PC-3 (cell line): ENCODE measurements at places on chromosomes 1 and 21. TPM values are rescaled to one million over a fixed set of nuclear protein-coding genes. Genes with fewer than 3 reads are reported as not detected.
A peak's percentile ranks its signal among the peaks of the same experiment; 100 is the strongest.

DNA sequence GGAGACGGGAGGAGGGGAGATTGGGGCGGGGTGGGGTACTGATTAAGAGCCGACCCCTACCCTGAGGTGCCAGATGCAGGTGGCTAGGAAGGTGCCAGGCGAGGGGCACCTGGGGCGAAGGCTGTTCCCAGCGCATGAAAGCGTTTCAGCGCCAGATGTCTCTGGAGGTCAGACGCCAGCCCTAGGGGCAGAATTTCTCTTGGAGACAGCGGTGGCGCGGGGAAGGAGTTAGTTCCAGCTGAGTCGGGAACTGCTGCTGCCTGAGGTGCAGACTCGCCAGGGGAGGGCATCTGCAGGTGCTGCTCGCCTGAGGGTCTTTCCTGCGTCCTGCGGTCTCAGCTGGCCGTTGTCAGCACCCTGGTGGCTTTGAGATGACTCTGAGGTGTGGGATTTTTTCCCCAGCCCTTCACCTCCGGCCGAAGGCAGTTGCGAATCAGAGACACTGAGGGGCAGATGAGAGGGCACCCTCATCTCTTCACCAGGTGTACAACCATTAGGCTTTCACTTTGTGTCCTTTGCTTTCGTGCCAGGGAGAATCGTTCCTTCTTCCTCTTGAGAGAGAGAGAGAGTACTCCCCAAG lies 539 bp downstream of the CGN start:
- peak overlapping the region; percentile 84 for H3K4me3 ChIP-seq
- peak overlapping the region; percentile 96 for H3K27ac ChIP-seq
- H3K27me3 ChIP-seq: no peaks in the 10 kb centered on the region

DNA sequence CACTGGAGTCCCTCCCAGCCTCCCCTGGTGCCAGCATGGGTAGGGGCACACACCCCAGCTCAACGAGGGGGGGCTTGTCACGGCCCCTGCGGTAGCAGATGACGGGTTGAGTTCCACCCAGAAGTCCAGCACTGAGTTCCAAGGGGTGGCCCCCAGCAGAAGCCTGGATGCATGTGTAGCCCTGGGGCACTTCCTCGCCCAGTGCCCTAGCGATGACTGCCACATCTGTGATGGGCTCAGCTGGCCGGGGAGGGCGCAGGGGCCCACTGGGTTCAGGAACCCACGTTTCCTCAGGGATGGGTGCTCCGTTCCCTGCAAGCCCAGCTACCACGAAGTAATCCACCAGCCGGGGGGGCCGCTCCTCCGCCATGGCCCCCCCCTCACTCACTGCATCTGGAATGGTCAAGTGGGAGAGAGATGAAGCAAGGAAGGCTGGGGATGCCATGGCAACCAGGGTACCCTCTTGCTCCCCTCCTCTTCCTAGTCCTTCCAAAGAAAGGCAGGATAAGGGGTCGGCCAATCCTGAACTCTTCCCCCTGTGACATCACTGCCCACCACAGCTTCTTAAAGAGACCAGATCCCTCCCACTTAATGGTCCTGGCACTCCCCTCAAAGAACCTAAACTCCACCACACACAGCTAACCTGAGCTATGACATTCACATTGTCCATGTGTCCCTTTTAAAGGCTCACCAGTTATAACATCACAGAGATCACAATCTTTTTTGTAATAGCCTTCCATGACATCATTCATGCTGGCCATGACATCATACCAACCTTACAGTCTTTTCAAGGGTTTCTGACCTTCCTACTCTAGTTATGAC lies 2.3 kb downstream of the DENND4B start:
- peaks cover 13% of the 10 kb centered on the region for H3K4me1 ChIP-seq
- no peaks in the 10 kb centered on the region for H3K27me3 ChIP-seq
- no peak overlapping the region; the same call in 1 of the 2 replicates for H3K4me3 ChIP-seq

Gene GPA33
- total RNA-seq: 0.04 and 0.12 TPM in 2 replicates

- DNase-seq: no peak
- no peaks in the 10 kb centered on the region for H3K4me1 ChIP-seq
- H3K27me3 ChIP-seq: no peaks in the 10 kb centered on the region
- H3K4me3 ChIP-seq: no peak overlapping the region
- H3K36me3 ChIP-seq: no peaks in the 10 kb centered on the region
Measured at GRCh38 chr21:16667395-16667794, 845.4 kb upstream of the CXADR start.

DNA sequence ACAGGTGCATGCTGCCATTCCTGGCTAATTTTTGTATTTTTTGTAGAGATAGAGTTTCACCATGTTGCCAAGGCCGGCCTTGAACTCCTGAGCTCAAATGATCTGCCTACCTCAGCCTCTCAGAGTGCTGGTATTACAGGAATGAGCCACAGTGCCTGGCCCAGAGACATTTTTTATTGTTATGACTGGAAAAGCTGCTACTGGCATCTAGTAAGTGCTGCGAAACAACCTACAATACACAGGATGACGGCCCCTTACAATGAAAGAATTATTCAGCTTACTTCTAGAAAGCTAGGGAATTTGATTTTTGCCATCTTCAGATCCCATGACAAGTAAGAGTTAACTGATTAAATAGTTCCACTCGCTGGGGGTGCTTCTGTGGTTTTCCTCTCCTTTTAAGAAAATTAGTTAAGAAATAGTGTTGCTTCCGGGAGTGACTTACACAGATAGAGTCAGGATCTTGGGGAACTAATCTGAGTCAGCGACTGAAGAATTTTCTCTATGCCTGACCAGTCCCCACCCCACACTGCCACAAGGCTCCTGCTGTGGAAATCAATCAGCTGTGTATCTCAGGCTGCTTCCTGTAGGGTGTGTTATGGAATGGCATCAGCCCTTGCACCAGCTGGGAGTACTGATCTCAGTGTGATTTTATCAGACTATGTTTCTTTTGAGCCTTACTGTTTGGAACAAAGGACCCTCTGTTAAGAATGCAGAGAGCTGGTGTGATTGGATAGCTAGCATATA lies 93.0 kb upstream of the BMP8A start:
- peak overlapping the region; percentile 5; the same call in 1 of the 2 replicates for H3K4me3 ChIP-seq
- H3K36me3 ChIP-seq: no peaks in the 10 kb centered on the region
- peaks cover 53% of the 10 kb centered on the region for H3K4me1 ChIP-seq
- peak; percentile 96 for DNase-seq
- H3K27ac ChIP-seq: peak overlapping the region; percentile 75

Gene ST6GALNAC3
- not detected in 2 replicates for total RNA-seq

GRCh38 chr1:178220094-178220493 lies 126.2 kb downstream of the RASAL2 start:
- peaks cover 13% of the 10 kb centered on the region; the same call in 1 of the 2 replicates for H3K4me1 ChIP-seq
- DNase-seq: peak; percentile 63
- H3K36me3 ChIP-seq: no peaks in the 10 kb centered on the region
- no peak overlapping the region for H3K4me3 ChIP-seq
- peak overlapping the region; percentile 54 for H3K27ac ChIP-seq

DNA sequence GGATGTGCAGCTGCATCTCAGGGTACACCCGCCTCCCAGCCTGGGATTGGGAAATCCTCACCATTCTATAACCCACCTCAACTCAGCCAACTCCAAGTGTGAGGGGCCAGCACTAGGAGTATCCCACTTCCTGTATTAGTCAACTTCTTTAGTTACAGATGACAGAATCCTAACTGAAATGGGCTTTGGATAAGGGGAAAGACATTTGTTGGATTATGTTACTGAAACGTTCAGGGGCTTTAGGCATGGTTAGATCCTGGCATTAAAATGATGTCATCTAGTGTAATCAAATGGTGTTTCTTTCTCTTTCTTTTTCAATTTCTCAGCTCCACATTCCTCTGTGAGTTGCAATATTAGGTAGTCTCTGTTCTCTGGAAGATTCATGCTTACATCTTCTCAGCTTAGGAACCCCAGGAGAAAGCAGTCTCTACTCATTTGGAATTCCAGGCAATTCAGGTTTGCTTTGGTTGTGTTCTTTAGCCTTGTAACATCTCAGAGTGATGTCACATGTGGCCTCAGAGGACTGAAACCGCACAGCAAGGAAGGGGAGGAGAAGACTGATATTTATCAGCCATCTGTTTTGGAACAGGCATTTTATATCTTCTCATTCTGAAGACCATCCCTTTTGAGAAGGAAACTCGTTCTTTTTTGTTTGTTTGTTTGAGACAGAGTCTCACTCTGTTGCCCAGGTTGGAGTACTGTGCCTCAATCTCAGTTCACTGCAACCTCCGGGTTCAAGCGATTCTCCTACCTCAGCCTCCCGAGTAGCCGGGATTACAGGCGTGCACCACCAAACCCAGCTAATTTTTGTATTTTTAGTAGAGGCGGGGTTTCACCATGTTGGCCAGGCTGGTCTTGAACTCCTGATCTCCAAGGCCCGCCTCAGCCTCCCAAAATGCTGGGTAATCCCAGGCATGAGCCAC lies 18.9 kb upstream of the TMEM54 start:
- no peaks in the 10 kb centered on the region; the same call in 1 of the 2 replicates for H3K4me1 ChIP-seq
- H3K4me3 ChIP-seq: no peak overlapping the region
- H3K27ac ChIP-seq: no peak overlapping the region
- no peaks in the 10 kb centered on the region for H3K36me3 ChIP-seq
- DNase-seq: no peak

DNA sequence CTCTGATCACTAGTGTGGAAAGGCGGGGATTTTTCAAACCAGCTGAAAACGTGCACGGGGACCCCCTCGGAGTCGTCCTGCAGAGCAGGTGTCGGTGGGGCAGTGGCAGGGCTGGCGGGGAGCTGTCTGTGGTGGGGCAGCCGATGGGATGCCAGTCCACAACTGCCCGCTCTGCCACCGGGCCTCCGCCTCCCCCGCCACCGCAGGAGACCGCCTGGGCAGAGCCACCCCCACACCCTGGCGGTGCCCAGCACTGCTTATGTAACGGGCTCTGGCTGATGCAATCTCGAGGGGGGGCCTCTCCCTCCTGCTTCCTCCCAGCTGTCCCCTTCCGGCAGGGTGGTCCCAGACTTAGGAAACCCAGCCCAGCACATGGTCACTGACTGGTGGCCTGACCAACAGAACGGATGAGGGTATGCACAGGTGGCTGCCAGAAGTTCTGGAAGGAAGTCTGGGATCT lies 9.3 kb downstream of the CHD5 start:
- peaks cover 6% of the 10 kb centered on the region for H3K4me1 ChIP-seq
- H3K27ac ChIP-seq: no peak overlapping the region
- no peaks in the 10 kb centered on the region for H3K36me3 ChIP-seq
- H3K27me3 ChIP-seq: no peaks in the 10 kb centered on the region

GRCh38 chr1:64594446-64594845 lies 124.5 kb downstream of the CACHD1 start:
- H3K27ac ChIP-seq: no peak overlapping the region
- H3K36me3 ChIP-seq: no peaks in the 10 kb centered on the region
- H3K4me3 ChIP-seq: no peak overlapping the region
- no peak for DNase-seq

GRCh38 chr1:149916193-149916897 lies 1.3 kb downstream of the SV2A start:
- no peak overlapping the region for H3K27ac ChIP-seq
- H3K36me3 ChIP-seq: no peaks in the 10 kb centered on the region
- DNase-seq: no peak
- H3K27me3 ChIP-seq: no peaks in the 10 kb centered on the region
- H3K4me3 ChIP-seq: no peak overlapping the region

Gene ANKRD35
- total RNA-seq: 0.07 and 0.40 TPM in 2 replicates

DNA sequence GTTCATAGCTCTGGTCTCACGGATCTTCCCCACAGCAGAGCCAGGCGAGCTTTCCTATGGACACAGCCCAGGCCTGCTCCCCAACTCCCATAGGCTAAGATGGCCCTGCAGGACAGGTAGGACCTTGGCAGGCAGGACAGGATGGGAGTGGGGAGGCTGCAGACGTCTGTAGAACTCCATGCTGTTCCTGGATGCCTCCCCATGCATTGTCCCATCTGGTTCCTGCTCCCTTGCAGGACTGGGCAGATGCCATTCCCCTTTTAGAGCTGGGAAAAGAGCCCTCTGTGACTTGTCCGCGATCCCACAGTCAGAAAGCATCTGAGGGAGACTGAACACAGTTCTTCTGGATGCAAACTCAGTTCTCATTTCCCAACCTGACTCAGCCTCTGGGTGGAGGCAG lies 71.9 kb upstream of the ATP5PO start:
- no peak overlapping the region for H3K4me3 ChIP-seq
- no peak overlapping the region for H3K27ac ChIP-seq

GRCh38 chr1:63575340-63575826 lies 17.8 kb upstream of the PGM1 start:
- no peak overlapping the region for H3K4me3 ChIP-seq
- H3K27me3 ChIP-seq: no peaks in the 10 kb centered on the region
- no peaks in the 10 kb centered on the region for H3K36me3 ChIP-seq
- no peaks in the 10 kb centered on the region for H3K4me1 ChIP-seq
- H3K27ac ChIP-seq: no peak overlapping the region

Gene RGSL1
- total RNA-seq: not detected in 2 replicates

DNA sequence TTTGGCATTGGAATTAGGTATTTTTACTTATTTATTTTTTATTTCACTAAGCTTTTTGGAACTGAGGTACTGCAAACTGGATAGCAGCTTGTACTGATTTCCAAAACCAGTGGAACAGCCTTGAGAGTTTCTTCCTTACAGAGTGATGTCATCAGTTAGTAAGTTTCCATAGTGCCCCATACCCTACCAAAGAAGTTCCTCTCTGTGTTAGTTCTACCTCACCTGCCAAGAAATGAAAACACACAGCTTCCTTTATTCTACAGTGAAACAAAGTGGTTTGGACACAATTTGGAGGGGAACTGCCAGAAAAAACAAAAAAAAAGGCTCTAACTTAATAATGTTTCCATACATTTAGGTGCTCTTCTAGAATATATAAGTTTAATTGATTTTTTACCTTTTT lies 430.9 kb upstream of the ADGRL2 start:
- DNase-seq: no peak
- H3K4me1 ChIP-seq: no peaks in the 10 kb centered on the region
- H3K27me3 ChIP-seq: peaks cover 10% of the 10 kb centered on the region; the same call in 1 of the 2 replicates
- no peak overlapping the region for H3K27ac ChIP-seq

Gene PCP4L1
- total RNA-seq: 0.07 TPM in 1 of 2 replicates, not detected in the other

Gene SPRR4
- total RNA-seq: not detected in 2 replicates
